NCI-H2227 treated with DMSO at 0.1 percent for 48 hours (cell line): ENCODE measurements at places on chromosomes 3 and 15.

DNA sequence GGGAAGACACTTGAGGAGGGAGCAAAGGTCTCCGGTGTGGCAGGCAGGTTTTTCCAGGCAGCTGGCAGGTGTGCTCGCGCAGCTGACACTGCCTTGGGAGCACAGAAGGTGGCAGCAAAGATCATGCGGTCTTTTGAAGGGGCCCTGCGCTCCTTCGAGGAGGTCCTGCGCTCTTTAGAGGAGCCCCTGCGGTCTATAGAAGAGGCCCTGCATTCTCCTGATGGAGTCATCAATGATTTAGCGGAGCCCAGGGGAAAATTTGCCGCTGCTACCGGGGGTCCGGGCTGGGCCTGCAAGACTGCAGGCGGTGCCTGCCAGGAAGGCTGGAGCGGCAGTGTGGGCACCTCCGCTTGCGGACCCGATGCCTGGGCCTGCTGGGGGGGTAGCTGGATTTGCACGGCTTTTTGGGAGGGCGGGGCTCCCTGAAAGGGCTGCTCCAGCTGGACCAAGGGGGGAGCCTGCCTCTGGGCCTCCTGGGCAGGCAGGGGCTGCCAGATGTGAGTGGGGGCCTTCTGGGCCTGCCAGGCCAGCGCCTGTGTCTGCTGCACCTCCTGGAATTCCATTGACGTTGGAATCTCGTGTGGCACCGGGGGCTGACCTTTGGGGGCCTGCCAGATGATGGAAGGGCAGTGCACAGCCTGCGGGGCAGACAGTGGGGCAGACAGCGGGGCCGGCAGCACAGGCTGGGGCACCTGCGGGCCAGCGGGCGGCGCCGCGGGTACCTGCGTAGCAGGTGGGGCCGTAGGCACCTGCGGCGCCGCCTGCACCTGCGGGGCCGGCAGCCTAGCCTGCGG lies 2.1 kb downstream of the MAGEL2 start:
- no peak for DNase-seq

GRCh38 chr3:54986294-54986693 lies 58.4 kb upstream of the LRTM1 start:
- DNase-seq, result no peak

DNA sequence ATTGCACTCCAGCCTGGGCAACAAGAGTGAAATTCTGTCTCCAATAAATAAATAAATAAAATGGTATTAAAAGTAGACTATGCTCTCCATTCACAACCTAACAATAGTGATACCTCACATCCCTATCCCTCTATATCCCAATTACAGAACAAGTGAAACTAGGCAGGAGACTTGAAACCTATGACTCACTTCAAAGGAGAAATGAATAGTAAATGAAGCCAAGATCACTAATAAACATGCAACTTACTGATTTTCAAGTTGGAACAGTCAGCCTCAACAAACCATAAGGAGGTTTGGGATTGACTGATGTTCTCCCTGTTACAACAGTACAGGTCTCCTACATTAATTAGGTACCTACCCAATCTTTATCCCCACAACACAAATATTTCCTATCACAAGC lies 103.4 kb downstream of the GSK3B start:
- no peak for DNase-seq

DNA sequence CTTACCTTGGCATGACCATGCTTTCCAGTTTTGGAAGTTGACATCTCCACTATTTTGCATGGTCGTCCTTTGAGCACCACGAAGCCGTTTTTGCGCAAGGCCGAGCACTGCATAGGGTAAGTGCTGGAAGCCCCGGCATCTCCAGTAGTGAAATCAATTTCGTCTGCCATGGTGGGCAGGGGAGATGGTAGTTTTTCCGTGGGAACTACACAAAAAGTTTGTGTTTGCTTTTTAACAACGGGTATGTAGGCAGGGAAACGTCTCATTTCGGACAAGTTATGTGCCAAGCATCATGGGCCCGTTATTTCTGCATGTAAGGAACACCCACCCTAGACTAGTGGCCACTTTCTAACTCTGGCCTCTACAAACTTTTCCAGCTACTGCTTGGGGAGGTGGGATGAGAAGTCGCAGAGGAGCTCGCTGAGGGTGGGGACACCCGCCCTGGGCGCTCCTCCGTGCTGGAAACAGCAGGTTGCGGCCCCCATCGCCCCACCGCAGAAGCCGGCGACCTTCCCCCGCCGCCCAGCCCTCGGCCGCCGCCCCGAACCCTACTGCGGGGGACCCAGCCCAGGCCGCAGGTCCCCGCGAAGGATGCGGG lies 701 bp downstream of the EIF5A2 start:
- peak; percentile 27 for DNase-seq

- no peak for DNase-seq
These were observed 26.0 kb downstream of the SLC41A3 start for GRCh38 chr3:126057936-126058335.

GRCh38 chr3:128398586-128398985 lies 68.1 kb downstream of the DNAJB8 start:
- DNase-seq, result no peak

DNA sequence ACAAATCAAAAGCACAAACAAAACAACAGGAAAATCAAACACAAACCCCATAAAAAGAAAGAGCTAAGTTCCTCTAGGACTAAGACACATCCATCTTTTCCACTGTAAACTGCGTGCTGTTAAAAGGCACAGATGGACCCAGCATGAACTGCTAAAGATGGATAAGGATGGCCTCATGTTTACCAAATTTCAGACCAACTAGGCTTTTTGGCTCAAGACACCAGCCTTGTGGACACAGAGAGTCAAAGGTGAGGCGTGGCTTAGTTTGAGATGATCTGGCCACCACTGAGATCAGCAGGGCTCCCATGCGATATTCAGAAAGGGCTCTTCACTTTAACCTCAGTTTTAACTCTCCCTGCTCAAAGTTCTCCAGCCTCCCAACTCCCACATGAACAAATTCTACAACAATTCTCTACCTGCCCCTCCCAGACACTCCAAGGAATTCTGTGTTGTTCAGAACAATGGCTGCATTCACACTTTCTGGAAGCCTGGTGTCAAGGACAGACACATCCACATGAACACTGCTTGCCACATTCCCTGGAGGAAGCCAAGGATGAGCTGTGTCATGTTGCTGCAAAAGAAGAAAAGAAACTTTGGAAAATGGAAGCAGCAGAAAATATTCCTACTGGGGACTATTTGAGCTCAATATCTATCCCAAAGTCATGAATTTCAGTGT lies 198.4 kb upstream of the LRRN1 start:
- no peak for DNase-seq

DNA sequence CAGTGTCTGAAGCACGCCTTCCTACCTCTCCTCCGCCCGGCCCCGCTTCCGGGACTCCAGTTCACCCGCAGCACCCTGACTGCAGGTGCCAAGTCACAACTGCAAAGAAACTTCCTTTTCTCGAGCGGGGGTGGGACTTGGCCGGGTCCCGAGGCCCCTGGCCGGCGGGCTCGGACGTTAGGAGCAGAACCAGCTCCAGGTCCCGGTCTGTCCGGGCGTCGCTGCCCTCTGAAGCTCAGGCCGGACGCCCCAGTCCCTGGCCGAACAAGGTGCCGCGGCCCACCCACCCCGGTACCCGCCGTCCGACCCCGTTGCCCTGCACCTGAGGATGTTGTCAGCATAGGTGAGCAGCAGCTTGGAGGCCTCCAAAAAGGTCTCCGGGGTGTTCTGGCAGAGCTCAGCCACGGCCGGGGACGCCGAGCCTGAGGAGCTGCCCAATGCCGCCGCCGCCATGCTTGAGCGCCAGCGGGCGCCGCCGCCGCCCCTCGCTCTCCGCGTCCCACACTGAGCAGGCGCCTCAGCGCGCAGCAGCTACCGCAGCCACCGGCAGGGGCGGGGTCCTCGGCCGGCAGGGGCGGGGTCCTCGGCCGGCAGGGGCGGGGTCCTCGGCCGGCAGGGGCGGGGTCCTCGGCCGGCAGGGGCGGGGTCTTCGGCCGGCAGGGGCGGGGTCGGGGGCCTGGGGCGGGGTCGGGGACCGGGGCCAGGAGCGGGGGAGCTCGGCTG lies at the start of gene NGLY1:
NGLY1 (minus strand) TSS at position 506 of the 723 bp plus-strand sequence; CDS start at position 453, 53 bp downstream.
- DNase-seq, result peak; percentile 54

- no peak for DNase-seq
These were observed 30.4 kb downstream of the GASK1A start for GRCh38 chr3:43009547-43009946.

DNA sequence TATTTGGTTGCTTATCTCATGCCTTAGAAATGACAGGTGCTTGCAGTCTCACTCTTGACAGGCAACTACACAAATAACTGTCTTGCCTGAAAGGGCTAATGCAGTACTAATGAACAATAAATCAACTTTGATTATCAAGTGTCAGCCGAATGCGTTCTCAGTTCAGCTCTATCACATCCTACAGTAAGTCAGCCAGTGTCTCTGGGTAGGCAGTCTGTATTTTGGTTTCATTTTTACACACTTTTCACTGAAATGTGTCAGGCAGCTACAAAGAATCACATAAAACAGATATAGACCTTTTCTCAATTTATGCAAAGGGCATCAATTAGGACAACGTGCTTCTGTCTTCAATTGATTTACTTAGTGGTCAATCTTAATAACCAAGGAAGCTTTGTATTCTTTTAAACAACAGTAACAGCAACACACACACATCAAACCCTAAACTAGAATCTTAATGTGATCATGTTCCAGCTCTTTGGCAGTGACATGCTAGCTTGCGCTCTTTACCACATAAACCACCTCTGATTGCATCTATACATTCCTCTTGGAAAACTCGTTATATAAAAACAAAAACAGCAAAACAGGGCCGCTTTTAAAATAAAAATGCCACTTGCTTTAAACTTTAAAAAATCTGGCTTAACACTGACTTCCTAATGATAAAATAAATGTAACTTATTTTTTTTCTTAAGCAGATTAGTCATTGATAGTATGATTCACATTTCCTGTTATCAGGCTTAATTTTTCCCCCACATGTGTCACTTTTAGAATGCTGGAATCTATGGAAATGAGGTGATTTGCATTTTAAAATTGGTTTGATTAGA lies 520.4 kb downstream of the FOXP1 start:
- DNase-seq, result no peak

GRCh38 chr3:18111796-18112232 lies 313.3 kb downstream of the SATB1 start:
- DNase-seq, result no peak

DNA sequence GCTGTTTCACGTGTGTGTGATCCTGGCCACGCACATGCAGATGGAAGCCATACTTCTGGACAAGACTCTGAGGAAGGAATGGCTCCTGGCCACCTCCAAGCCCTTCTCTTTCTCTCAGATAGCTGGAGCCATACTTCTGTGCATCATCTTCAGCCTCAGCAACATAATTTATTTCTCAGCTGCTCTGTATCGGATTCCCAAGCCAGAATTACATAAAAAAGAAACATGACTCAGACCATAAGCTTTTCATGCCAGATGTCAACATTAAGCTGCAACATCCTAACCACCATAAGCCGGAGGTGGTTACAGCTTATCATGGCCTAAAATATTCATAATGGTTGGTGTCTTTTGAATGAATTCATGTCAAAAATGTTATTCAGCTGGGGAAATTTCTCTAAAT lies 10.6 kb upstream of the KIF23 start:
- DNase-seq, result no peak

DNA sequence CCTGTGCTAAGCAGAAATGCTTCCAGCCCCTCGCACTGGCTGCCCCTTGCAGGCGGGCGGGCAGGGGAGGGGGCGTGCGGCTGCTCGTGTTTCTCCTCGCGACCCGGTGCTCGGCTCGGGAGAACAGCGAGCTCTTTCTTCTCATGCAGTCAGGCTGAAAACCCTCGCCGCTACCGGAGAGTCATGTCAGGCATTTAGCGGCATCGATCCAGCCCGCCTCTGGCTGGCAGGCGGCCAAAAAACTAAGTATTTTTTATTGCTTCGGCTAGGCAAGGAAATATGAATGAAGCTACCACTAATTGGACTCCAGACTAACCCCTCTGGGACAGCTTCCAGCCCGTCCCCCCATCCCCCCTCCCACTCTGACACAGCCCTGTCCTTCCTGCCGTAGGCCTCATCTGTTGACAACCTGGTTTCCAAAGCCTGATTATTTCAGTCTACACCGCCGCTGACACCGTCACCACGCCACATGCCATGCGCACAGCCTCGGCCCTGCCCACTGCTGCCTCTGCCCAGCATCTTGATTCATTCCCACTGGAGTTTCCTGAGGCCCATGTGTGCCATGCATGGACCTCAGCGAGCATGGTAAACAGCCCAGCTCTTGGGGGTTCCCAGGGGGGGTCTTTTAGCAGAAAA lies 35.3 kb downstream of the TLE3 start:
- DNase-seq, result peak; percentile 93

DNA sequence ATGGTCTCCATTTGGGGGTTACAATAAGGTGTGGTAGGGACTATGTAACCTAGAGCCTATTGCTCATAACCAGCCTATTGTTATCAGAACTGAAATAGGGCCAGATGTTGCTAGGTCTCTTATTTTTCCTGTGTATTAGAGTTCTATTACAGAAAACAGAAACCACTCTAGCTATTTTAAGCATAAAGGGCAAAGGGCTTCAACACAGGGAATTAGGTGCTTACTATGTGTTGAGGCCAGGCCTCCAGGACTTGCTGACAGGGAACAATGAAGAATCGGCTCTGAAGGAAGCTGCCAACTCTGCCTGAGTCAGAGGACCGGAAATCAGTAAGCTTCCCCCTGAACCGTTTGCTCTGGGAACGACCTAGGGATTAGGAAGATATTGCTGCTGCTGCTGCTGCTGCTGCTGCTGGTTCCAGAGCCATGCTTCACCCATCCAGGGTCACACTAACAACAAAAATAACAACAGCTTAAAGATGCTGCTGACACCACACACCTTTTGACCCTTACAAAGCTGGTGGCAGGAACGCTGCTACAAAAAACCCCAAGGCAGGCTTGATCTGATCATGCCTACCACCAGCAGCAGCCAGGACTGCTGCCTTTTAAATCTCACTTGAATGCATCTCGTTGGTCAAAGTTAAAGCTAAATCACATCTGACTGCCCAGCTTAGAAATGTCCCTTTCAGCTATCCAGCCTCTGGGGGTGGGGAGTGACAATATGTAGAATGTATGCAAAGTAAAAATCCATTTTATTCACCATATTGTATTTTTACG lies 276.9 kb upstream of the IL12A start:
- peak; percentile 13 for DNase-seq

DNA sequence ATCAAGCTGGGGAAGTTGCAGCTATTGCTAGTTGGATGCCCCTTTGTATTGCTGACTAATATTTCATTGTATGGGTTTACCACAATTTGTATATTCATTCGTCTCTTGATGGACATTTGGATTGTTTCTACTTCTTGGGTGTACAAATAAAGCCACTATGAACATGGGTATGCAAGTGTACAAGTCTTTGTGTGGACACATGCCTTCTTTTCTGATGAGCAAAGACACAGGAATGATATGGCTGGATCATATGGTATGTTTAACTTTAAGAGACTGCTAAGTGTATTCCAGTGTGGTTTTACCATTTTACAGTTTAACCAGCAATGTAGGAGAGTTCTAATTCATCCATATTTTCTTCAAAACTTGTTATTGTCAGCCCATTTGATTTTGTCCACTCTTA lies 32.2 kb downstream of the NECTIN3 start:
- no peak for DNase-seq

- no peak for DNase-seq
These were observed 5.4 kb upstream of the SEC11A start for GRCh38 chr15:84721371-84721770.

- no peak for DNase-seq
These were observed 72.2 kb downstream of the TOP2B start for GRCh38 chr3:25592510-25592968.

GRCh38 chr3:191239407-191240031 lies 40.5 kb downstream of the OSTN start:
- no peak for DNase-seq
